ENCODE measurements at places on chromosomes 3 and 15.

DNA sequence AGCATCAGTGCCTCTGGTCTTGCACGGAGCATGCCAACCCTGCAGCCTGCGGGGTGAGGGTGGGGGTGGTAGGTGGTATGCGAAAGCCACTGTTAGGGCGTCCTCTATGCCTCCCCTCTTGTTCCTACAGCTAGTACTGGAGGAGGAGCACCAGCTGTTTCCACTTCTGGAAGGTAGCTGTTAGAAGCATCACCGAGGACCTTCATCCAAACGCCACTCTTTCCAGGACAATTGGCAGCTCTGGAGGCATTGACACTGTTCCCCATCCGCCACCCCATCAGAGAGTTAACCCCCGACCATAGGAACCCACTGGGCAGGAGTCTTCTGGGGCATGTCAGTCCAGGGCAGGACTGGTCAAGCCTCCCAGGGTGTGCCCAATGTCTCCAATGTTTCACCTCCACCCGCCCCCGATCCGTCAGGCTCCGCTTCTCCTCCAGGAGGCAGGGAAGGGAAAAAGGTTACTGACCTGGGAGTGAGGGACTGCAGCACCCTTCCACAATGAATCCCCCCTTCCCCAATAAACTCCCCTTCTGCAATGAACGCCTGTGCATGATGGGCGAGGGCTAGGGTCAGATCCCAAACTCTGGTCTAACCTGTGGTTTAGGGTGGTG lies 487 bp downstream of the DUOX2 start:
- DNase-seq = no peak

- no peak for DNase-seq
Observed at GRCh38 chr3:99607151-99607550, 31.2 kb upstream of the COL8A1 start.

DNA sequence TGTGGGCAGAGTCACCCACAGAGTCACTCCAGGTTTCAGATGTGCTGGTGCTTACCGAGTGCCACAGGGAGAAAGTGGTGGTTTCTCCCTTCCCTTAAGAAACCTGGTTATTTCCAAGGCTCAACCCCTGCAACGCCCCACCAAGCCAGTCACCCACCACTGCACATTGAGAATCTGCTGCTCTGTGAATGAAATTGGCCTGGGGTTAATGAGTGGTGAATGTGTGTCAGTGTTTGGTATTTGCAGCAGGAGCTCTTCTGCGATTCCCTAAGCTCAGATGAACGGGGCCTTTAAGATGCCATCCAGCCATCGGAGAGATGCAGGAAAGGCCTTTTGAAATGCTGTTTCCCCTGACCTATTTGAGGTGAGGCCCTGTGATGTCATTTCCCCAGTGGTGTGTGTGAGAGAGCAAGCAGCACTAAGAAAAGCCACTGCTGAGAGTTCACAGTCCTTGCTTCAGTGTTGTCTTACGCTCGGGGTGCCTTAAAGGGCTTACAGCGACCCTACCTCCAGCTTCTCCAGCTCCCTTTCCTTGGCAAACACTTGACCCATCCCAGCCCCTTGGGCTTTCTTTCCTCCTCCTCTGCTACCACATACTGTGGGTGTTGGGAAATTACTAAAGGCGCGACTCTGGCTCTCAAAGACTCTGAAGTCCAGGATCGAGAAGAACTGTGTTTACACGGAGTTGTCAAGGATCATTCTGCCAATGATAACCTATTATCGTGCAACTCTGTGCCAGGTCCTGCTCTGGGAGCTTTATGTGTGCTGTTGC lies 68.9 kb downstream of the SMAD3 start:
- peak; percentile 39 for DNase-seq

DNA sequence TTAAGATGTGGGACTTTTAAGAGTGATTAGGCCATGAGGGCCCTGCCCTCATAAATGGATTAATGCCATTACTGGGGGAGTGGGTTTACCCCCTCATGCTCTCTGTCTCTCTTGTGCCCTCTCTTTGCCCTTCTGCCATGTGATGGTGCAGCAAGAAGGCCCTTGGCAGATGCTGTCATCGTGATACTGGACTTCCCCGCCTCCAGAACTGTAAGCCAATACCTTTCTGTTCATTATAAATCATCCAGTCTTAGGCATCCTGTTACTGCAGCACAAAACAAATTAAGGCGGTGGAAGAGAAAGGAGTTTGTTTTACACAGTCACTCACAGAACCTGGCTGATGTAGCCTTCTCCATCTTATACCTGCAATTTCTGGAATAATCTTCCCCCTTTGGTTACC lies 360.3 kb upstream of the TBL1XR1 start:
- DNase-seq = no peak

DNA sequence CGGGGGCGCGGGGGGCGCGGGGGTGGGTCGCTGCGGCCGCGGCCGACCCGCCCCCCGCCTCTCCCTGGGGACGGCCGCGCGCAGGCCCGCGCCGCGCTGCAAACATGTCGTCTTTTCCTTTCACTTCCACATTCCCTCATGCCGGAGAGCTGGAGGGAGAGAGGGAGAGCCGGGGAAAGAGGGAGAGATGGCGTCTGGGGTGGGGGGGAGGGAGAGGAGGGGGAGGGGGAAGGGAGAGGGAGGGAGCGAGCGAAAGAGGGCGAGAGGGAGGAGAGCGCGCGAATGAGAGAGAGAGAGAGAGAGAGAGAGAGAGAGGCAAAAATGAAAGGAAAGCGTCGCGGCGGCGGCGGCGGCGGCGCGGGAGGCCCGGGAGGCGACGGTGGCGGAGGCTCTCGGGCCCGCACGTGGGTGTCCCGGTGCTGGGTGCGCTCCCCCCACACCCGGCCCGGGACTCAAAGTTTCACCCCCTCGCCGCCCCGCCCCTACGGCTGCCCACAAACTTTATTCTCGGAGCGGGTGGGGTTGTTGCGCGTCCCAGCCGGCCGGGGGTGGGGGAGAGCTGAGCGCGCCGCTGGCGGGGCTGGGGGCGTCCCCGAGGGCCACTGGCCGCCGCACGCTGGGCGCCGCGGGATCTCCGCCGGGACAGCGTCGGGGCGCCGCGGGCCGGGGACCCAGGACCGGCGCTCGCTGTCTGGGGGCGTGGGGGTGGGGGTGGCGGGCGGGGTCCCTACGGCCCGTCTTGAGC lies 731 bp downstream of the ZNF710 start:
- no peak for DNase-seq

DNA sequence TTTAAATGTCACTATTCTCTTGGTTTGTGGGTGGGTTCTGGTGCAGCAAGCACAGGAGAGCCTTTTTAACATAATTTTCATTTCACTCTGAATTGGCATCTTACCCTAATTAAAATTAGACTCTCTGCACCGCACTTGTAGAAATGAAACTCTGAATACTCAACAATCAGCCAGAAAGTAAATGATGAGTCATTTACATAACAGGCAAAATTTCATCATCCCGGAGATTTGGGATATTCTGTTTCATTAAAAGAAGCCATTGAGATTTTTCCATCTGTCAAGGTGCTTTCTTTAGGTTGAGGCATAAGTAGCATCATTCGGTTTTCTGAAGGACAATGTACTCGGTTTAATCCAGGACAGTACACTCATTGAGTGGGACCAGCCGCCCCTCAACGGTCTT lies 111.0 kb downstream of the RFTN1 start:
- DNase-seq = no peak

DNA sequence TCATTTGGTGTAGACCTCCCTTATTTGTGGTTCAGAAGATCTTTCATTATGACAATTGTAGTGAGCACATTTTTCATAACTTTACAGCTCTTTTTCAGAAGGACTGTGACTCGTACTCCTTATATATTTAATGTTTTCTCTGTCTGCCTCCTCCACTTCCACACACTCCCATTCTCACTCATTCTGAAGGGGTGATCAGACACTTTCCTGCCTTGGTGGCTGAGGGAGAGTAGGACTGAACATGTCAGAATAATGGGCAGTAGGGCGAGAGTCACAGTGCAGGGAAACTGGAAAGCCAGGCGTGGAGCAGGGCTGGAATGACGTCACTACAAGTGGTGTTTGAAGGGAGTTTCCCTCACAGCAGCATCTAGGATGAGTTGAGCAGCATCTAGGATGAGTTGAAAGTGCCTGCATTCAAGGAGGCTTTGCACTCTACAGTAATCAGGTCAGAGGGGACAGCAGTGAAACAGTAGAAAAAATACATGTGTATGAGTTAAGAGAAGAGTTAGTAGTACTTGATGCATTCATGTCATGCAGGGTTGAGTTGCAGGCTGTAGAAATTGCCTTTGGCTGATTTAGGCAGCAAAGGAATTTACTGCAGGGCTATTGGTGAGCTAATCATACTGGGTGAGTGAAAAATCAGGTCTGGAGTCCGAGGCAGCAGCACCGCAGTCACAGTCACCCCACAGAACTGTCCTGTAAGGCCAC lies 36.3 kb upstream of the FBXL22 start:
- DNase-seq = peak; percentile 2

DNA sequence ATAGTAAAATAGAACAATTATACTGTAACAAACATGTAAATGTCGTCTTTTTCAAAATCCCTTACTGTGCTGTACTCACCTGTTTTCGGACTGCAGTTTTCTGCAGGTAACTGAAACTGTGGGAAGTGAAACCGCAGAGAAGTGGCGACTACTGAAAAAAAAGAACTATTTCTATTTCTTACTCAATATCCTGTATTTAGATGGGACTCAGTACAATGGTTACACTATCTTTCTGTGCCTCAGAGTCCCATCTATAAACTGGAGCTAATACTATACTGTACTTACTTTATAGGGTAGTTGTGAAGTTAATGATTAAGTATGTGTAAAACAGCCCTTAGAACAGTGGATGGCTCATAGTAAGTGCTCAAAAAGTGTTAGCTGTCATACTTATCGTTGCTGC lies 14.3 kb upstream of the P2RY12 start:
- DNase-seq = no peak

GRCh38 chr3:177760803-177761202 lies 563.5 kb upstream of the TBL1XR1 start:
- no peak for DNase-seq

All from stimulated activated CD4-positive, alpha-beta T cell treated with anti-CD3 and anti-CD28 coated beads, Interleukin-1b, Interleukin-23, amount 100 ng/mL, for 1 hour (primary cell).